ENCODE measurements at places on chromosomes 4 and X.

DNA sequence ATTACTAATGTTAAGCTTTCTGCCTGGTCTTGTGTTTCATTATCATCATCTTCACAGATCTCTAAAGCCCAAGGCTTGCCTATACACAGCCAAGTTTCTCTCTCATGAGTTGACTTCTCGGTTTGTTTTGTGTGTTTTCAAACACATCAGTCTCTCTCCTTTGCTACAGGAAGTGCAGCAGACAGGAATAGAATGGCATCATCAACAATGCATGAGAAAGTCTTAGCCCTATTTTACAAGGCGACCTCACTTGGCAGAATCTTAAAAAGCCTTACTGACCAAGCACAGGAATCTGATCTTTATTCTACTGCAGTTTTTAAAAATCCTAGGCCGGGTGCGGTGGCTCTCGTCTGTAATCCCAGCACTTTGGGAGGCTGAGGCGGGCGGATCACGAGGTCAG, 36.8 kb downstream of the CC2D2A start:
- no peak for DNase-seq

- DNase-seq, result no peak
Observed at GRCh38 chrX:155071694-155072280, 479 bp downstream of the BRCC3 start.

GRCh38 chrX:43682726-43683125, 26.6 kb downstream of the MAOA start:
- no peak for DNase-seq

DNA sequence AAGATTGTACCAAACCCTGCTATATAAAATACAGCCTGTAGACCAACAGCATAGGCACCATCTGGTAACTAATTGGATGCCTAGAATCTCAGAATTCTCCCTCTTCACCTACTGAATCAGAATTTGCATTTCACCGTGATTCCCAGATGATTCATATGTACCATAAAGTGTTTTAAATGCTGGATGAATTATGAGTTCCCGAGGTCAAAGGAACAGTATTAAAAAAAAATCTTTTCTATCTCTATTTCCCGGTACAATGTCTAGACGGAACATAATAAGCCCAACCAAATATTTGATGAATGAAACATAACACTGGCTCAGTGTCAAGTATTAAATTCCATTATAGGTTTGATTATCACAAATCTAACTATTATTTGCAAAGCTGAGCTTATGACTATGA, 280.0 kb downstream of the ANKRD50 start:
- DNase-seq, result no peak

GRCh38 chr4:111323916-111324315, 701.0 kb upstream of the PITX2 start:
- no peak for DNase-seq

GRCh38 chr4:134219043-134219442, 17.5 kb upstream of the PABPC4L start:
- DNase-seq, result no peak

DNA sequence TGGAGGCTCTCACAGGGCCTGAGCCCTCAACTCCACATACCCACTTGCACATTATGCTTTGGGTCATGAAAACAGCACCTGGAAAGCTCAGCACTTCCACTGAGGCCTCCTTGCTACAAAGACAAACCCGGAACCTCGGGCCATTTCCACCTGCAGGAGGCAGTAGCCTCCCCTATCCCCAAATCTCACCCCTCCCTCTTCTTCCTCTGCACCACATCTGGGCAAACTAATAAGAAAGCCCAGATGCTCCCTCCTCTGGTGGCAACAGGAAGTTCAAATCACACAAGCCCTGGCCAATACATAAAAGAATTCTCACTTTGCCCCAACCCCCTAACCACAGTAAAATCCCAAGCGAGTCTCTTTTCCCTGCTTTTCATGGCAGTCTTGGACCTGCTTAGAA, 136.4 kb downstream of the MAPK10 start:
- no peak for DNase-seq

GRCh38 chrX:149506349-149506748, 1.2 kb upstream of the IDS start:
- DNase-seq, result no peak

- peak; percentile 23 for DNase-seq
Observed at GRCh38 chr4:112327965-112328733, 31.0 kb downstream of the ALPK1 start.

DNA sequence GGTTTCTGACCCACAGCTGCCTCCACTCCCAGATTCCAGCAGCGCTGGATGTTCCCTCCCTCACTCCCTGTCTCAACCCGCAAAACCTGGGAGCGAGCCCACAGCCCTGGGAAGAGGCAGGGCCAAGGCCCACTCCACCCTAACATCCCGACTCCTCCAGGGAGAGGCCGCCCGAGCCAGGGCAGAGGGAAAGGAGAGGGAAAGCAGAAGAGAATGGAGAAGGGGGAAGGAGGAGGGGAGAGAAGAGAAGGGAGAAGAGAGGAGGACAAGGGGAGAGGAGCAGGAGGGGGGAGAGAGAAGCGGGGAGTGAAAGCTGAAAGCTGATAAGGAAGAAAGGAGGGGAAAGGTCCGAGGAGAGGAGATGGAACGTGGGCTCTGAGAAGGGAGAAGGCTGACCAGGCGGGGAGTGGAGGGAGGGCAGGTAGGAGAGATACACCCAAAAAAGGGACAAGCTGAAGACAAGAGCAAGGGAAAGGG, 120.2 kb upstream of the PJA1 start:
- no peak for DNase-seq

DNA sequence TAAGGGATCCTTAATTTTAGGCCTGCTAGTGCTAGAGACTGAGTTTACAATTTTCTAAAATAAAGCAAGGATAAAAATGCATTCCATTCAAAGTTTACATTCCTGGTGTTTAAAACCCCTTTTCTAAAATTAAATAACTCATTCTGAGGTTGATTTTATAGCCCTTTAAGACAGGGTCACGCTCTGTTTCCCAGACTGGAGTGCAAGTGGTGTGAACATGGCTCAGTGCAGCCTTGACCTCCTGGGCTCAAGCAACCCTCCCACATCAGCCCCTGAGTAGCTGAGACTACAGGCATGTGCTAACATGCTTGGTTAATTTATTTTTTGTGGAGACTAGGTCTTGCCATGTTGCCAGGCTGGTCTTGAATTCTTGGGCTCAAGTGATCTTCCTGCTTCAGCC, 6.8 kb upstream of the CDKL2 start:
- DNase-seq, result no peak

DNA sequence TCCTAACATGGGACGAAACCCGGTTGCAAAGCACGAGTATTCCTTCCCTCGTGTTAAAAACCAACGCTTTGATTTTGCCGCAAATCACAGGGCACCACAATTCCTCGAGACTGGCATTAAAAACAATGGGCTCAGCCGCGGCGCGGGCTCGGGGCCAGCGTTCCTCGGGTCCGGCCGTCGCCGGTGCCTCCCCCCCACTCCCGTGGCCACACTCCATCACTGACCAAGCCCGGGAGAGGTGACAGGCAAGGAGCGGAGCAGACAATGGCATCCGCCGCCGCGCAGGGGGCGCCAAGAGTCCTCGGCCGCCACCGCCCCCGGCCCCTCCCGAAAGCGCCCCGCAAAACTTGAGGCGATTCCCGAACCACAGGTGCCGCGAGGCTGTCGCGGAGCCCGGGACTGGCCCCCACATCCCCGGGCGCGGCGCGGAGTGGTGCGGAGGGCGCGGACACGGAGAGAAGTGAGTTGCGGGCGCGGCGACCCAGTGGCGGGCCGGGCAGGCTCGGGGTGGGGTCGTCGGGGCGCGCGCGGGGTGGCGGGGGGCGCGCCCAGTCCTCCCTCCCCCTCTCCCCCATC, 445 bp downstream of the AP1S2 start:
- DNase-seq, result peak; percentile 5

DNA sequence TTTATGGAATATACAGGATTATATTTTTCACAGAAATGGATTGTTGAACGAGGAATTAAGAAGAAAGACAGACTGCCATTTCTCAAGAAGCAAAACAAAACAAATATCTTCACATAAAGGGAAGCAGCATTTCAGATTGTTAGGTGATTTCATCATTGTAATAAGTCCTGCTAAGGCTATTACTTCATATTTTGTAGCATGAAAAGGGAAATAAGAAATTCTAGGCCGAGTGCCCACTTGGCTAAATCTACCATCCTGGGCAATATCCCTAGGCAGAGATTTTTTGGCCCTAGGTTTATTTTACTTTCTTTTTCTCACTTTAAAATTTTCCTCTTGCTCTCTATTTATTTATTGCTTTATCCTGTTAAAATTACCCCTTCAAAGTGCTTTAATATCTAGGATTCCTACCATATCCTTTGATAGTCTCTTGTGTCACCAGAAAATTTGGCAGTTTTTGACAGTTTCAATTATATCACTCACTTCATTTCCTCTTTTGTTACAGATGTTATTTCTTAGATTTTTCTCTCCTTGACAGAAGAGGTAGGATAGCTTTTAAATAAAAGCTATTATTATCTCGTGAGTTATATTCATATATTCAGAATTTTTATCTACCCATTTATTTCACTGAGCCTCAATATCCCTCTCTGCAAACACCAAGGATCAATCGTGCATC, 142.3 kb downstream of the PDGFC start:
- DNase-seq, result no peak

GRCh38 chr4:14596028-14596427, 406.3 kb upstream of the CPEB2 start:
- DNase-seq, result no peak

- no peak for DNase-seq
Observed at GRCh38 chr4:63226229-63226628, 1183.0 kb downstream of the TECRL start.

GRCh38 chr4:159545556-159545955, 442.7 kb downstream of the RAPGEF2 start:
- DNase-seq, result no peak

DNA sequence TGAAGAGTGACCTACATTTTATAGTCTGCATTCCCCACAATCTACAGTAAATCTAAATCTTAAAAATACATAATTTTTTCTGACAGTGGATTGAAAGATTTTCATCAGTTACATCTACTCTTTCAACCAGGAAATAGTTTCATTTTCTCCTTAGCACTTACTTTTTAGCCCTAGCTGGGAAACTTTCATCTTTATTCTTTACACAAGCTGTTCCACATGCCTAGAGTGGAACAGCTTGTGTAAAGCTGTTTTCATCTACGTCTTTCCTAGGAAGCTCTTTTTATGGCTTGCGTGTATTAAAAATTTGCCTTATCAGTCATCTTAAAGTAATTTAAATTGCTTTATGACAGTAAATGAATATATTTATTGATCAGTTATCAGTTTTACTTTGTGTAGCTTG, 40.5 kb downstream of the RBPJ start:
- no peak for DNase-seq

- no peak for DNase-seq
Observed at GRCh38 chrX:29110041-29110440, 522.8 kb downstream of the IL1RAPL1 start.

GRCh38 chr4:81628489-81628888, 156.8 kb upstream of the RASGEF1B start:
- no peak for DNase-seq

DNA sequence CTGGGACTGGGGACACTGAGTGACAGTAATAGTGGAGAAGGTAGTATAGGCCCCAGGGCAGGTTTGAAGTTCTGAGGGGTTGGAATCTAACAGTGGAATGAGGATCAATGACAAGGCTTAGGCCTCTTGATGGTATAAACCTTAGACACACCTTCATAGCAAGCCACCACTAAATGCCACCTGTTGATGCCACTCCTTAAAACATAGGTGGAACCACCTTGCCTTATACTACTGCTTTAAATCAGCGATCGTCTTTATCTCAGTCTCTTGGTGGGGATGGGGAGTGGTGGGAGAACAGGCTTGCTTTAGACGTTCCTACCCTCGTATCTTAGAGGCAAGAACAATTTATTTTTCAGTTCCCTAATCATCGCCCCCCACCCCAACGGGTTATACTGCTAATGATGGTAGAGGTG, 1.2 kb downstream of the RAB33B start:
- no peak for DNase-seq

GRCh38 chr4:42417550-42417949, 20.3 kb downstream of the SHISA3 start:
- DNase-seq, result no peak

DNA sequence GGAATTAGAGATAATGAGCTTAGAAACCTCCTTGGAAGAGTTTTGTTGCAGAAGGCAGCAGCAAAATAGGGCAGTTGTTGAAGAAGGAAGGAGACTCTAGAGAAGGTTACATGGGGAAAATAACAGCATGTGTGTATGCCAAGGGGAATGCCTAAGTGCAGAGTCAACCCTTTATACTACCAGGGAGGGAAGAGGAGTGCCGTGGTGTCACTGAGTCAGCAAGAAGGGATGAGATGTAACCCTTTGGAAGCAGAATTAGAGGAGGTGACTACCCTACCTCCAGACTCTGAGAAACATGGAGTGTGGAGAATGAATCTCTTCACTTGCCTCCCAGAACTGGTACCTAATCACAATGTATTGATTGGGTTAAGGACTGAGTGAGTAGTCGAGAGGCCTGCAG, 6.7 kb upstream of the GABRE start:
- peak; percentile 2 for DNase-seq

DNA sequence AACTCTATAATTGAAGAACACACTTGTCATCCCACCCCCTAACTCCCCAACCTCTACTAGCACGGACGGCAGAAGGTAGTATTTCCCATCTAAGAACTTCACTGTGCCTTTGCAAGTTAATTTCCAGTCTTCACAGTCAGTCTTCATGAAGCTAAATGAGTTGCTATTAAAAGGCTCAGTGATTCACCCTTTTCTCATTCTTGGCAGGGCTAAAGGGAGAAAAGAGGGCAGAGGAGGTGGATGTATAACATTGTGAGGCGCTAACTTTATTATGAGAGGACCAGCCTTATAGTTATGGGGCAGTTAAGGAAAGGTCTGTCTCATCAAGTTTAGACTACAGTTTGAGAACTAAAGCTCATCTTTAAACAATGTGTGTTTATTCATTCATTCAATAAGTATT, 161.0 kb upstream of the S100G start:
- no peak for DNase-seq

GRCh38 chrX:150715184-150715583, 22.0 kb downstream of the MTMR1 start:
- DNase-seq, result no peak

DNA sequence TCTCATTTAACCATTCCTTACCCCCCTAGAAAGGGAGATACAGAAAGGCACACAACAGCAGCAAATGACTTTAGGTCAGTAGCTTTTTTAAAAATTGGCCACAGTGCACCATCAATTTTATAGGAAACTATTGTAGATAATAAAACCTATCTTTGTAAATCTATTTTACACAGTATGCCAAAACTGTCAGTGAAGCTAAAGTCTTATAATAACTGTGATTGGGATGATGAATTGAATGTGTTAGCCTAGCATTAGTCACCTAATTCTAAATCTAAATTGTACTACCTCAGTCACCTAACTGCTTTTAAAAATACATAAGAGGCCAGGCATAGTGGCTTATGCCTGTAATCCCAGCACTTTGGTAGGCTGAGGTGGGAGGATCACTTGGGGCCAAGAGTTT, 44.2 kb downstream of the SH3RF1 start:
- no peak for DNase-seq

GRCh38 chr4:89496851-89497250, 189.3 kb upstream of the GPRIN3 start:
- no peak for DNase-seq

DNA sequence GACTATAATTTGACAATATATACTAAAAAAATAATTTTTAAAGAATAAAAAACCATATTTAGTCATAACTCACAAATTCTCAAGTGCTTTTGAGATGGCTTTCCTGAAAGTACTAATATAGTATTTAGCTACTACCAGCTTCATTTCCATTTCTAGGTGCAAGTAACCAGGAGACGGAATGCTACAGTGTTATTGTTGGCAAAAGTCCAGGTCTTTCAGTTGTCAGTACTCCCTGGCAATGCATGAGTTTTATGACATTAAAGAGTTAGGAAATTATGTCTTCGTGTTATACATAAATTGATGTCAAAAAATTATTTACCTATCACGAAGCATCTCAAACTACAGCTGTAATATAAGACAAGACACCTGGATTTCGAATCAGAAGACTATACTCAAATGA, 45.0 kb downstream of the TMEM47 start:
- no peak for DNase-seq
